ENCODE measurements at places on chromosomes 12 and 14.

- no peak for DNase-seq
Observed at GRCh38 chr12:38872156-38872555, 33.2 kb downstream of the CPNE8 start.

GRCh38 chr12:1926251-1926657 lies 7.8 kb upstream of the CACNA2D4 start:
- peak; percentile 7 for DNase-seq

- DNase-seq, result no peak
Observed at GRCh38 chr14:53494587-53494986, 341.5 kb upstream of the DDHD1 start.

DNA sequence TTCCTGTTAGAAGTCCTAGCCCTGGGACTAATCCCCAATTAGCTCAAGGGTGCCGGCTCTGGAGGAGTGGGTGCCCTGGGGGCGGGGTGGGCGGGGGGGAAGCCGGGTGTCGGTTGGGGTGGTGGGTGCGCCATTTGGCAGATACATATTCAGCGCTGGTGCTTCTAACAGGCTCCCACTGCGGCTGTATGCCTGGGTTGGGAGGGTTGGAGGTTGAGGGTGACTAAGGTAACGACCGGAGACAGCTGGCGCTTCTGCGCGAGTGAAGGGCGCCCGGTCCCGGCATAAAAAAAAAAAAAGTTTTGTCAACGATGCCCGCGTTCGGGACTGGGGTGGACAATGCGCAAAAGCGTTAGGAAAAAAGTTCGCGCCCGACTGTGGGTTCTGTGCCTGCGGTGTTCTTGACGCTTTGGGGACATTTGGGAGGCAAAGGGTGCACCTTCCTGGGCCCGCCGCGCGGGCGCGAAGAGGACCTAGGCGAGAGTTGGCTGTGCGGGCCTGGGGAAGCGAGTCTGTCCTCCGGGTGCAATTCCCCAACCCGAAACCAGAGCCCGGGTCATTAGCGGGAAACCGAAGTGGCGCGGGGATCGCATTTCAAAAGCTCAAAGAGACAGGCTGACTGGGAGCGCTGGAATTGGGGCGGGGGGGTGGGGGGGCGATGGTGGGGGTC lies 19.2 kb downstream of the TBX3 start:
- DNase-seq, result no peak

GRCh38 chr14:68279777-68280233 lies 460.2 kb downstream of the RAD51B start:
- no peak for DNase-seq

DNA sequence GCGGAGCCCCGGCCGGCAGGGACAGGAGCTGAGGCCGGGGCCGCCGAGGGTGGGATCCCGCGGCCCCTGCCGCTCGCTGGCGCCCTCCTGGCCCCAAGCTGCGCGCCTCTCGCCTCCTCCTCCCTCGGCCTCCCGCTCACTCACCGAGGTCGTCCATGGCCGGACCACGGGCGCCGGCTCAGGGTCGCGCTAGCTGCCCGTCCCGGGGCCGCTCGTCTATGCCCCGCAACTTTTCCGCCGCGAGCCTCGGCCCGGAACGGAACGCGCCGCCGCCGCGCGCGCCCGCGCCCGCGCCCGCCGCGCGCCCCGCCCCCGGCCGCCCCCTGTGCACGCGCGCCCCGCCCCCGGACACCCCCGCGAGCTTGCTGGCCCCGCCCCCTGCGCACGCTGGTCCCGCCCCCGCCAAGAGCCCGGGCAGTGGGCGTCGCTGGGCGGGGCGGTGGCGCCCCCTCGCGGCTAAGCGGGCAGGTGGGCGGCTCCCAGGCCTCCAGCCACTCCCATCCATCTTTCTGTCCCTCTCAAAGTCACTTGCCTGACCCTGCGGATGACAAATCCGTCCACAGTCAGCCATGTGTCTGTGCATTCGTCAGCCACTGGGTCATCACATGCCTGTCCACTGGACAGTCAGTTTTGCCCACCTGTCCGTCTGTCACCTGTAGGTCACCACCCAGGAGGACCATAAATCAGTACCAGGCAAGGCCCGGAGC lies at the start of gene PXN:
Gene PXN, minus strand, starts transcription at position 258 of the 707 bp plus-strand sequence. Its CDS starts 101 bp downstream, at position 157.
- DNase-seq, result peak; percentile 88

DNA sequence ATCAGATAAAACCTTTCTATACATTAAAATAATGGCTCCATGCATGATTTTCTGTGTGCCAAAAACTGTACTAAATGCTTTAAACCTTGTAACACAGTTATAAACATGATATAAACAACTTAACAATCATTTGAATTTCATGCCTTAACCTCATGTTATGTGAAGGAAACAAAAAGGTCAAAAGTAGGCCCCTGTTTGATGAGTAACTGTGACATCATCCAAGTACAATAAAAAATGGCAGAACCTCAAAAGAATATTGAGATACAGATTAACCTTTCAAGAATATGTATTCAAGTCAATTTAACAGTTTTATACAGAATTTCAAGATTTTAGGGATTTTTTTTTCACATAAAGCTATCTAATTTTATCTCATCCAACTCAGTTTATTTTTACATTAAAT lies 310.7 kb upstream of the DCN start:
- DNase-seq, result no peak

All from central memory CD8-positive, alpha-beta T cell (primary cell).